Retinal pigment epithelial cell (primary cell): ENCODE measurements at places on chromosomes 11 and 22.

- DNase-seq, result no peak
These were observed 41.8 kb downstream of the GALNT18 start for GRCh38 chr11:11580012-11580411.

- no peak for DNase-seq
These were observed 128.2 kb downstream of the BRD1 start for GRCh38 chr22:49699476-49699875.

DNA sequence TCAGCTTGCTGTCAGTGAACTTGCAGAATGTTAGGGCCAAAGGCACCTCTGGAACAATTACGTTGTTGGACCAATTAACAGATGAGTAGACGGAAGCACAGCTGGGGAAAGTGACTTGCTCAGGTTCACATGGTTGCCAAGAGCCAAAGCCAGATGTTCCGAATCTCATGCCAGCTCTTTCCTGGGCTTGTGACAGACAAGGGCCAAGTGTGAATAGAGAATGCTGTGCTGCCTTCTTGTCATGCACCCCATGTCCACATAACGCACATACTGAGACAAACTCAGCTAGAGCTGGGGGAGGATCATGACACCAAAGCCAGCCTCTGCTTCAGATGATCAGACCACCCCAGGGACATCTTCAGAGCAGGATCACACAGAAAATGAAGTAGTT is 616.3 kb downstream of the INSC start:
- no peak for DNase-seq

GRCh38 chr11:110833033-110833484 is 120.8 kb upstream of the ARHGAP20 start:
- no peak for DNase-seq

DNA sequence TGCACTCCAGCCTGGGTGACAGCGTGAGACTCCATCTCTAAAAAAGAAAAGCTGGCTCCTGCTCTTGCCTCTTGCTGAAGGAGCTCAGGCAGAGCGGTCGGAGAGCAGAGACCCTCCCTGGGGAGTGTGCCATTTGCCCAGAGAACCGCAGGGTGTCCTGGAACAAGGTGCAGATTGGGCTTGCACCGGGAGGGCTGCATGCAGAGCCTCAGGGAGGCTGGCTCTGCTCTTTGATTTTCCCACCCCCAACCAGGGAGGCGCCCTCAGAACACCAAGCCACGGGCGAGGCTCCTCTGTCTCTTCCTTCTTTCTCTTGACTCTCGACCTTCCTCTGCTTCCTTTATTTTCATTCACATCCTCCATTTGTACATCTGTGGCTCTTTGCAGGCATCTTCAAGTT is 889.1 kb downstream of the OPCML start:
- no peak for DNase-seq

GRCh38 chr22:19782533-19782932 is 22.0 kb downstream of the TBX1 start:
- no peak for DNase-seq

- no peak for DNase-seq
These were observed 32.5 kb downstream of the PPP2R1B start for GRCh38 chr11:111733611-111734088.

DNA sequence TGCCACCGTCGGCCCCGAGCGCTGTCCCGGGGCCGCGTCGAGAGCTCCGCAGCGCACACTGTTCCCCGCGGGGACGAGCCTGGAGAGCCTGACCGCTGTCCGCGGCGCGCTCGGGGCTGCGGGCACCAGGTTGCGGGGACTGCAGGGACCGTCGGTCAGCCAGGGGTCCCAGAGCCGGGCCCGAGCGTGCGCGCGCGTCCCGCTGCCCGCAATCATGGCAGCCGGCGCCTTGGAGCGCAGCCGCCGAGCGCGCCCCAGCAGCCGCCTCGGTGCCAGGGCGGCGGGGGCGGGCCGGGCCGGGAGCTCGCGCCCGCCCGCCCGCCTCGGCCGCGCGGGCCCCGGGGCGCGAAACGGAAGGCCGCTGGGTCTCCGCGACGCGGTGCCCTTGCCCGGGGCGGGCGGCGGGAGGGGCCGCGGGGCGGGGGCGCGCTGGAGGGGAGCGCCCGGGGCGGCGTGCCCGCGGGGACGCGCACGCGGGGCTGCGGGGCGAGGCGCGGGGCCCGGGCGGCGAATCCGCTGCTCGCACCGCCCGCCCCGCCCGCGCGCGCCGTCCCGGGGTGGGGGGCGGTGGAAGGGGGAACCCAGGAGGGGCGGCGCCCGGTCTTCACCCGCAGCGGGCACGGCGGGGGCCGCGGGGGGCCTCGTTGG is 79.4 kb upstream of the PPARA start:
- no peak for DNase-seq

- DNase-seq, result peak; percentile 87
These were observed 336.5 kb downstream of the TMEM135 start for GRCh38 chr11:87374038-87374807.

DNA sequence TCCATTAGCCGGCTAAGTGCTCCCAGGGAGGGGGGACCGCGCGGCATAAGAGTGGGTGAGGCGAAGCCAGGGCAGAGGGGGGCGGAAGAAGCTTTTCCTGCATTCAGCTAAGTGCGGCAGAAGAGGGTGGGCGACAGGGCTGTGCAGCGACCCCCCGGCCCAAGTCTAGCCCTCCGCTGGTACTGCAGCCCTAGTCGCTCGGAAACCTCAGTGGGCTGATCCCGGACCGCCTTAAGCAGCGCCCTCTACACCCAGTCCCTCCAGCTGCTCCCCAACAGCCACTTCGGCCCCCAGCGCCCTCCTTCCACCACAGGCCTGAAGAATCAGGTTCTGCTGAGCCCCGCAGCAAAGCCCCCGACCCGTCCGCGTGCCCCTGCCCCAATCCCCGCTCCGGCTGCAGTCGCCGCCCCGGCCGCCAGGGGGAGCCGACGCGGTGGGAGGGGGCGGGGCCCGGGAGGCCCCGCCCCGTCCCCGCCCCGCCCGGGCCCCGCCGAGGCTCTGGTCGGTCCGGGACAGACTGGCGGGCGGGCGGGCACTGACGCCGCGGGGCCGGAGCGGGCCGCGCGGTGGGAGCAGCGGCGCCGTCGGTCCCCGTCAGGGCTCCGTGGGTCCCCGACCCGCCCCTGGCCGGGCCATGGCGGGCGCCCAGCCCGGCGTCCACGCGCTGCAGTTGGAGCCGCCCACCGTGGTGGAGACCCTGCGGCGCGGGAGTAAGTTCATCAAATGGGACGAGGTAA is at the start of gene PLCB3:
PLCB3 (plus strand) TSS at position 515 of the 737 bp plus-strand sequence; CDS start at position 635, 120 bp downstream.
- no peak for DNase-seq

- DNase-seq, result peak; percentile 75
These were observed 131.1 kb downstream of the LDLRAD3 start for GRCh38 chr11:36074941-36075431.

DNA sequence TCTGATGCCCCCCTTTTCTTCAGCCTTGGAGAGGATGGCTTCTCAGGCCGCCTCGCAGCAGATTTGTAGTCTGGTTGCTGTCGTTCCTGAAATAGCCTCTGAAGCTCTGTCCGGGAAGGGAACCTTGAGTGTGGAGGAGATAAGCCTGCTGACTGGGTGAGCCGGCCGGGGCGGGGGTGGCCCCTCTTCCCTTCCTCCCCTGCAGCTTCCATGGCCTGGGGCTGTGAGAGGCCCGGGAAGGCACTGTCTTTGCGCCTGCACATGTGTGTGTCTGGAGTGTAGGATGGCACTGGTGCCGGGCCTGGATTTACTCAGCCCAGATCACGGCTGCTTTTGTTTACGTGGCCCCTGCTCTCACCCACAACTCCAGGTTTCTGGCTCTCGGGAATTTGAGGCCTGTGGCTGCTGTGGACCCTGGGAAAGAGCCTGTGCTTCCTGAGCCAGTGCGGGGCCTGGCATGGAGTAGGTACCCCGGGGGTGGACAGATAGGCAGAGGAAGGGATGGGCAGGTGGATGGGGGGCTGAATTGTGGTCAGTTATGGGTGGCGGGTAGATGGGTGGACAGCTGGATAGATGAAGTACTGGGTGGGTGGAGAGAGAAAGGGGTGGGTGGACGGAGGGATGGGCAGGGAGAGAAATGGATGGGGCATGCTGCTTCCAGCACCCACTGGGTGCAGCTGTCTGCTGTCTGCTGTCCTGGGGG is 16.6 kb downstream of the KCNQ1 start:
- no peak for DNase-seq
